ENCODE measurements at places on chromosomes 3 and 15.

DNA sequence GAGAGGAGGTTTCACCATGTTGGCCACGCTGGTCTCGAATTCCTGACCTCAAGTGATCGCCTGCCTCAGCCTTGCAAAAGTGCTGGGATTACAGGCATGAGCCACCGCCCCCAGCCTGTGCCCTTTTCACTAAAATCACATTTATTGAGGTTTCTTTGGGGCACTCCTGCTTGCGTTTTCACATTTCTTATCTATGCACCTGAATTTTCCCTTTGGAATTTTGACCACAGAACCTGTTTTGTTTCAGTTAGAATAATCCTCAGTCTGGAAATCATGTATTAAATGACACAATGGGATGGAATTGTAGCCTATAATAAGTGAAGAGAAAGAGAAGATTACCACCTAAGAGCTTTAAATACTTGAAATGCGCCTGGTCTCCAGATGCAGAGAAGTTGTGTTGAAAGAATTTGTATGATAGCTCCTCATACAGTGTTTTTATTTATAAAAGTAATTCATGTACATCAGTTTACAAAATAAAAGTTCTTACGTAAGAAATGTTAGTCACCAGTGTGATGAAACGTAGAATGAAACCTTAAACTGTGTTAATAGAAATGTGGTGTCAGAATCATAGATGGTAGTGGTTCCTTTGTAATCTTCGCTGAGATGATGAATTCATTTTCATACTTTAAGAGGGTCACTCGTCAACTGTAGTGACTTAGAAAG lies 107.0 kb downstream of the TCF12 start:
- peak; percentile 88 for DNase-seq

GRCh38 chr3:128814519-128815317 lies 64.7 kb upstream of the ACAD9 start:
- DNase-seq = no peak

GRCh38 chr15:55526559-55527036 lies 18.6 kb upstream of the DNAAF4 start:
- peak; percentile 72 for DNase-seq

DNA sequence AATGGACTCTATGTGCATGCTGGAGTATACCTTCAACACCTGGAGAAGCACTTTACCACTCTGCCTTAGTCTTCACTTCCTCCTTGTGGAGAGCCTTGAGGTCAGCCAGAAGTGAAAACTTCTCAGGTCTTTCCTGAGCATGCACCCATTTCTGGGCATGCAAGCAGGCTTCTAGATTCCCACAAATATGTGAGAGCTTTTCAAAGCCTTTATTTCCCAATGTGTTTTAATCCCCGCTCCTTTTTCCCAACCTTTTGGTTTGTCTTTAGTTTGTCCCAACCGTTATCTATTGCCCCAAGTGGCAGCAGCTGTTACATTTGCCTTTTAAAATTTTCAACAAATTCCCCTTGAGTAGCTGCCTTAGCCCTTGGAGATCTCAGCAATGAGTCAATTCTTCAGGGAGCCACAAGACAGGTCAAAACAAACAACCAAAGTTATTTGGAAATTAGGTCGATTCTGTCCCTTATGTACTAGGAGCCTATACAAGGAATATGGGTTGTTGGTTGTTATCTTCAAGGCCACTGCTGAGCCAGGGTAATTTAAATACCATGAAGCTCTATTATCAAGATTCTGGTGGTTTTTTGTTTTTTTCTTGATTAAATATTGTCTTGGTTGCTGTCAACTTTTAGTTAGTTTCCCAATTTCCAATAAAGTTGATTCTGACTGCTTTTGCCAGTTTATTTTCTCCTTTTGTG lies 44.4 kb downstream of the LSM3 start:
- DNase-seq = peak; percentile 84

GRCh38 chr3:42336103-42336502 lies 70.1 kb upstream of the CCK start:
- DNase-seq = peak; percentile 0

GRCh38 chr15:38745626-38746025 lies 181.0 kb upstream of the RASGRP1 start:
- no peak for DNase-seq

GRCh38 chr3:55873523-55874254 lies 386.6 kb upstream of the WNT5A start:
- DNase-seq = peak; percentile 60

- DNase-seq = no peak
These were observed 30.9 kb downstream of the VIPR1 start for GRCh38 chr3:42533161-42533897.

DNA sequence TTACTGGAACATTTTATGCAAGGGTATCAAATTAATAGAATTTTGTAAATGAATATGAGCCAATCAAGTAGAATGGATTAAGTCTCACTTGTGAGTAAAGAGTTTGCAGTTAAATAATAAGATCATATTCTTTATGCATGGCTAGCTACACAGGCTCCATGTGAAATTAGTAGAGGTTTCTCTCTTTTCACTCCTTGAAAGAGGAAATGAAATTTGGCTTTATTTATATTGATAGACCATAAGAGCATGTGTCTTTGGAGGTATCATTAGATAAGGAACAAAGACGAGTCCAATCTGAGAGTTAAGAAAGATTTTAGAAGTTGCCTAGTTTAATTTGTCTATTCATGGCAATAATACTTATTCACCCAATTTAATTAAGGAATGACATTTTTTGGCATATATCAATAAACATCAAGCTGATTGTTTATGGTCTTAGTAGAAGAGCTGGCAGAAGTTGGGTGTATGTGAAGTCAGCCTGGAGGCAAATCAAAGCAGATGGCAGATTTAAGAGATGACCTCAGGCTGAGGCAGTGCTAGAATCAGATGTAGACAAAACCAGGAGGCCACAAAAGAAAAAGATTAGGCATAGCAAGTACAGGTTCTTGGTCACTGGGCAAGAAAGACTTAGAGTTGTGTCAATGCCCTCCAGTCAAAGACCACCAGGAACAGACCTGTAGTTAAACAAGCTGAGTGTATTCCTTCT lies 406.5 kb upstream of the ARHGEF26 start:
- DNase-seq = no peak

DNA sequence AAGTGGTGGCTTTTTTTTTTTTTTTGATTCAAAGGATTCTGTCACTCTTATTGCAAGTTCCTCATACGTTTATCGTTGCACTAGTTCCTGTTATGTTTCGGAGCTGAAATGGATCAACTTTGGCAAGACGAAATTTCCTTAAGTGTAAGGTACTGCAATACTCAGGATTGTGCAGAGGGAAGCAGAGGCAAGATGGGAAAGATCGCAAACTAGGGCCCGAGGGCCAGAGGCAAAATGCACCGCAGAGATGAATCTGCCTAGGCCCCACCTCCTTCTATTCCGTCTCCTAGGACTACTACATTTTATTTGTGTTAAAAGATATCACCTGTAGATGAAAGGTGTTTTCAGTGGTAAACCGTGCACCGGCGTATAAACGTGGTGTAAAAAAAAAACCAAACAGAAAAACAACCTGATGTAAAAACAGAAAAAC lies 331 bp downstream of the RNU6-1 start:
- DNase-seq = peak; percentile 53

GRCh38 chr3:41037651-41038334 lies 161.5 kb upstream of the CTNNB1 start:
- no peak for DNase-seq

DNA sequence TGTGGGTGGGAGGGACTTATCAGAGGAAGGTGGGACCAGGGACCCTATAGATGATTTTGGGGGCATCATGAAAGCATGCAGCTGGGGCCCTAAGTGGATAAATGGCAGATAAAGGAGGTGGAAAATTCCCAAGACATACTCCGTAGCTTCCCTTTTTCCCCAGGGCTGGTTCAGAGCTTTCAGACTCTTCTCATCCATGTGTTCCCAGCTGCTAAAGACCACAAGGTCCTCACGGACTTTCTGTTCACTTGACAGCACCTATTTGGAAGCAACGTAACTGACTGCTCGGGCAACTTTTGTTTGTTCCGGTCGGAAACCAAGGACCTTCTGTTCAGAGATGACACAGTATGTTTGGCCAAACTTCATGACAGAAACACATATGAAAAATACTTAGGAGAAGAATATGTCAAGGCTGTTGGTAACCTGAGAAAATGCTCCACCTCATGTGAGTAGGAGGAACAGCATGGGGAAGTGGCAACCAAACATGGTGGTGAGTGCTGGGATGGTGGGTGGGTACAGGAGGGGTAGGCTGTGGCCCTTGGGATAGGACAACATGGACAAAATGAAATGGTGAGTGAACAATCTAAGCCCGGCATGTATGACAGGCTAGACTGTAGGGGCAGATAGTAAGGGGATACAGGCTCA lies 28.7 kb upstream of the SRPRB start:
- no peak for DNase-seq

- DNase-seq = no peak
These were observed 539.1 kb downstream of the EDEM1 start for GRCh38 chr3:5726621-5727020.

GRCh38 chr3:171192176-171192854 lies 165.8 kb upstream of the SLC2A2 start:
- peak; percentile 96 for DNase-seq

GRCh38 chr3:101194392-101194791 lies 126.0 kb downstream of the IMPG2 start:
- no peak for DNase-seq

- DNase-seq = no peak
These were observed 45.0 kb downstream of the SLC12A6 start for GRCh38 chr15:34292621-34293020.

GRCh38 chr3:39232859-39233258 lies 40.5 kb upstream of the XIRP1 start:
- DNase-seq = no peak

DNA sequence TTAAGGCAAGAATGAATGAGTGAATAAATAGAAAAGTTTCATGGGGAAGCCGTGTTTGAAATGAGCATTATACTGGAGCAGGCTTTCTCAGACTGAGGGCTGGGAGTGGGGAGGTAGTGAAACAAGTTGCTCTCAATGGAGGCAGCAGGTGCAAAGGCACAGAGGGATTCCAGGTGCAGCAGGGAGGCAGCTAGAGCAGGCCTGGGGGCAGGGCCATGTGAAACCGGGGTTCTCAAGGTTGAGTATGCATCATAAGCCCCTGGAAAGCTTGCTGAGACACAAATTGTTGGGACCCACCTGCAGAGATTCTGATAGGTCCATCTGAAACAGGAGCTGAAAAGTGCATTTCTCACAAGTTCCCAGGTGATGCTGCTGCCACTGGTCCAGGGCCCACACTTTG lies 45.3 kb downstream of the BFSP2 start:
- no peak for DNase-seq

DNA sequence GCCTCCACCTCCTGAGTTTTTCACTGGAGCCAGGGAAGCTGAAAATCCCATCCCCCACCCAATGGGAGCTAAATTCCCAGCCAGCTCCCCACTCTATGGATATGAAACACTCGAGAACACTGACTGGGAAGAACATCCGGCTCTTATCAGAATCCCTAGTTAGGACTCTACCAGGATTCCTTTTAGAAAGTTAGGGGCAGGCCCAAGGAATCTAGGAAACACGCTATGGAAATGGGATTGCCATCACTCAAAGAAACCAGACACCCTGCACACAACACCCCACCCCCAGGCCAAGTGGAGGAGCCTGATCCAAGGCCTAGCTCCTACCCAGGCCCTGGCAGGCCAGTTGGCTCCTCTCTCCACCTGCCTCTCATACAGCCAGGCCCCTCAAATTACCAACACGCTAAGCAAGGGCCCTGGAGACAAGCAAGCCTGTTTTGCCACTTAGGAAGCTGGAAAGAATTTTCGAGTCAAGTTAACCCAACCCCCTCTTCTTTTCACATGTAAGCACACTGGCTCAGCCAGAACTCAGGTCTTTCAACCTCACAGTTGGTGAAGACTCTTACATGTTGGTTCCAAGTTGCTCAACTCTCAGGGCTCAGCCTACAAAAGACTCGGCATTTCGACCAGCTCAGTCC lies 75.5 kb downstream of the RBPMS2 start:
- peak; percentile 72 for DNase-seq

DNA sequence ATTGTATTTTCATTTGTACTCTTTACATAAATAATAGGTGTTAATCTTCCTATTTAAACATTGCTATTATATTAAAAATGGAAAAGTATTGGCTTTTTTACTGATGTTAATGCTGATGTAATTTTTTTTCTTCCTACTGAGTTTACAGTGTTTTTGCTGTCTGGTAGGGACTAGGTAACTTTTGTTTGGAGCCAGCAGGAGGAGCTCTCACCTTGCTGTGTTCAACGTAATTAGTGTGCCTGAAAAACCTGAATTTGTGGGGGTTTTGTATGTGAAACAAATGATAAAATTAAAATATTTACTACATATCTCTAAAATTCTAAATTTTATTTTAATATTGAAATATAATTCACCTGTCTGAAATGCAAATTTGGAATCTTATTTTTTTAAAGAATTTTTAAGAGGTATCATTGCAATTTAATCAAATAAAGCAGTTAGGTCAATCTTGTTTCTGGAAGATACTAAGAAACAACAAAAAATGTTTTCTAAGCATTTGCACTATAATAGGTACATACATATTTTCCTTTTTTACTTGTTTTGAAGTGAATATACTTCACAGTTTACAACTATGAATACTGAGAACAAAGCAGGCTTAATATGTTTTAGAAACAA lies 48.8 kb downstream of the EPHA6 start:
- peak; percentile 53 for DNase-seq

GRCh38 chr3:156492801-156493261 lies 62.1 kb downstream of the SSR3 start:
- DNase-seq = peak; percentile 69

DNA sequence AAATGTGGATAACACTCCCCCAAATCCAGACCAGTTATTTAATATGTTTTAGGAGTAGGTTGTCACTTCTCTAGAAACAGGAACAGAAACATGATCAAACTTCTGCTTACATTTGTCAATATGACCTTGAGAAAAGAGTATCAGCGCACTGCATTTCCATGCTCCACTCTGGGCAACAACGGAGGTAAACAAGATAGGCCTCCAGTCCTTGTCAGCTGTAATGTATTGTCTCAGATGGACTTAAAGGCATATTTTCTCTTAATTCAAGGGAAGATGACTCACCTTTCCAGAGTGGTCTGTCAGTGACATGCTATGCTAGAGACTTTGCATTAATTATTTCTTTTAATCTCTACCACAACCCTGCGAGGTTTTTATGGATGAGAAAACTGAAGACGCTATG lies 51.6 kb upstream of the TCF12 start:
- peak; percentile 70 for DNase-seq

GRCh38 chr3:146189519-146190173 lies 28.7 kb upstream of the PLOD2 start:
- DNase-seq = peak; percentile 57
